Myometrial cell (primary cell): ENCODE measurements at places on chromosomes 1 and 21. TPM values are rescaled to one million over a fixed set of nuclear protein-coding genes. Genes with fewer than 3 reads are reported as not detected.

Gene IGSF21
- total RNA-seq, result not detected in 2 replicates

Gene AK5
- 17.0 and 43.4 TPM in 2 replicates for total RNA-seq

Gene MIA3
- 14.7 and 26.8 TPM in 2 replicates for total RNA-seq

Gene CELA3B
- total RNA-seq, result not detected in 2 replicates

Gene TEDDM1
- total RNA-seq, result not detected in 2 replicates

Gene AQP10
- not detected in 2 replicates for total RNA-seq
